ENCODE measurements at places on chromosomes 12 and 14. TPM values are rescaled to one million over a fixed set of nuclear protein-coding genes. Genes with fewer than 3 reads are reported as not detected.
A peak's percentile ranks its signal among the peaks of the same experiment; 100 is the strongest.

Gene SUDS3
- total RNA-seq, result 25.6 TPM

Gene INSM2
- total RNA-seq, result not detected

Gene NUMB
- 116 TPM for total RNA-seq

Gene JAG2
- 139 TPM for total RNA-seq

Gene DNAI7
- not detected for total RNA-seq

Gene GLS2
- not detected for total RNA-seq

Gene SMIM41
- total RNA-seq, result not detected

Gene CCDC175
- total RNA-seq, result not detected

- H3K36me3 ChIP-seq, result no peaks in the 10 kb centered on the region
- H3K27ac ChIP-seq, result no peak overlapping the region
- no peak overlapping the region for H3K4me3 ChIP-seq
- H3K4me1 ChIP-seq, result peaks cover 4% of the 10 kb centered on the region
Measured at GRCh38 chr14:104660597-104660996, 28.8 kb upstream of the INF2 start.

DNA sequence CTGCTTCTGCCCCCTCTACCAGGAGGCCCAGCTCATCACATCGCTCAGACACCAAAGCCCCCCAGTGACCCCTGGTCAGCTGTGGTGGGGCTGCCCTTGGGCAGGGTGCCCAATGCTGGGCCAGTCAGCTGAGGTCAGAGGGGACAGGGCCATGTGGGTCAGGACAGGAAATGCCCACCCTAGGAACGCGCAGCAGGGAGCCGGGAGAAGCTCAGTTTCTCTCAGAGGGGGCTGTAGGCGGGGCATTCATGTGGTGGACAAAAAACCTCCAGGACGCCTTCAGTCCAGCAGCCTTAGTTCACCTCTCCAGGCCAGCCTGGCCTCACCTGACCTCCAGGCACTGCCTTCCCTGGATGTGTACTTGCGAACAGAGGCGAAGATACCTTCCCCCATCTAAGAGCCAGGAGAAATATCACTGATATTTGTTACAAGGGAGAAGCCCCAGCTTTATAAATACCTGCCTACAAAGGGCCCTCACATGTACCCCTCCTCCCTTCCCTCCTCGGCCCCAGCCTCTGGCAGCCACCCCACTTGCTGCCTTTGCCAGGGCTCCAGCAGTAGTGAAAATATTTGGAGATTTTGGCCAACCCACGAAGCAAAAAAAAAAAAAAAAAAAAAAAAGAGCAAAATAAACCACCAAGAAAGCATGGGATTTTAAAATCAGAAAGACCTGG is 41.9 kb upstream of the PLEKHG6 start:
- H3K4me3 ChIP-seq, result no peak overlapping the region
- no peaks in the 10 kb centered on the region for H3K27me3 ChIP-seq
- H3K4me1 ChIP-seq, result peaks cover 3% of the 10 kb centered on the region
- no peaks in the 10 kb centered on the region for H3K36me3 ChIP-seq
- DNase-seq, result no peak

- no peaks in the 10 kb centered on the region for H3K4me1 ChIP-seq
- H3K27ac ChIP-seq, result no peak overlapping the region
- no peak for DNase-seq
- H3K36me3 ChIP-seq, result no peaks in the 10 kb centered on the region
Measured at GRCh38 chr12:20339060-20339459, 29.3 kb upstream of the PDE3A start.

GRCh38 chr12:130344529-130344928 is 6.8 kb downstream of the PIWIL1 start:
- no peak overlapping the region for H3K27ac ChIP-seq
- no peak for DNase-seq
- H3K4me1 ChIP-seq, result no peaks in the 10 kb centered on the region
- H3K4me3 ChIP-seq, result no peak overlapping the region

- H3K27me3 ChIP-seq, result no peaks in the 10 kb centered on the region
- no peaks in the 10 kb centered on the region for H3K36me3 ChIP-seq
- DNase-seq, result no peak
- no peaks in the 10 kb centered on the region for H3K4me1 ChIP-seq
- no peak overlapping the region for H3K27ac ChIP-seq
Measured at GRCh38 chr12:77372494-77372893, 307.1 kb upstream of the E2F7 start.

DNA sequence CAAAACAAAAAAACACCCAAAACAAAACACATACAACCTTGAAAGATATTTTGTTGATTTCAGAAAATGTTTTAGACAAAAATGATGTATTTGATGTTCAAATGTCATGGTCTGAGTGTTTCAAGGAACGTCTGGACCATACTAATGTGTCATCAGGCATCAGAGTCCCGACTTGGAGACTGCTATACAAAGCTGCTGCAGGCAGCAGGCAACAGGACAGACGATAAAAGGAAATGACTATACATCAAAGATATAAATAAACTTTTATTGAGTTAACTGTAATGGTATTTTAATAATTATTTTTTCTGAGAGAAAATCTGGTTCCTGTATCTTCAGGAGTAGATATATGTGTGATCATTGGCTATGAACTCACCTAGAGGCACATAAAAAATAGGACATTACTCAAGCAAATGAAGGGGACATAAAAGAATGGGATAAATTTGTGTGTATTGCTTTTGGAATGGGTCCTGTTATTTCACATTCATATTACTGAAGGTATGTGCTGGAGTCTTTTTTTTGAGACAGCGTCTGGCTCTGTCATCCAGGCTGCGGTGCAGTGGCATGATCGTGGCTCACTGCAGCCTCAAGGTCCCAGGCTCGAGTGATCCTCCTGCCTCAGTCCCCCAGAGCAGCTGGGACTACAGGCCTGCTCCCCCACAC is 87.3 kb upstream of the HECTD1 start:
- DNase-seq, result peak; percentile 72
- H3K27me3 ChIP-seq, result no peaks in the 10 kb centered on the region
- peak overlapping the region; percentile 100 for H3K27ac ChIP-seq
- H3K4me3 ChIP-seq, result no peak overlapping the region
- H3K4me1 ChIP-seq, result peaks cover 52% of the 10 kb centered on the region

DNA sequence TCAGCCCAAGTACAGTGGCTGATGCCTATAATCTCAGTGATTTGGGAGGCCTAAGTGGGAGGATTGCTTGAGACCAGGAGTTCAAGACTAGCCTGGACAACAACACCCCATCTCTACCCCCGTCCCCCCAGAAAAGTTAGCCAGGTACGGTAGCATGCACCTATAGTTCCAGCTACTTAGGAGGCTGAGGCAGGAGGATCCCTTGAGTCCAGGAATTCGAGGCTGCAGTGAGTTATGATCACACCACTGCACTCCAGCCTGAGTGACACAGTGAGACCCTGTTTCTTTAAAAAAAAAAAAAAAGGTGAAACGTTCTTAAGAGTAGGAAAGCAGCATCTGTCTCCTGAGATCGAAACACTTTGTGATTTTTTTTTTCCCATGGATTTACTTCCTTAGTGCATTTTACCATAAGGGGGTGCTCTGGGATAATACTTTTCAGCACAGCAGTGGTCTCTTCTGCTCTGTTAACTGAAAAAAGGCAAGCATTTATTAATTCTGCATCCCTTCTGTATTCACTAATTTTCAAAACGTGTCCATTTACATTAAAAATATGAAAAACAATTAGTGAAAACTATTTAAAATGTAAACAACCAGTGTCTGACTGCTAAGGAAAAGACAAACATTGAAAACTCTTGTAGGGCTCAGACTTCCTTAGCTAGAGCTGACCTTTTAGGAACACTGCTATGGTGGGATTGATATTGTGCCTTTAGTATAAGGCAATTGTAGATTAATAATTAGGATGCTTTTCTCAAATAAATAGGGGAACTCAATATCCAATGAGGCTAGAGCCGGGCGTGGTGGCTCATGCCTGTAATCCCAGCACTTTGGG is 31.2 kb upstream of the USP44 start:
- no peaks in the 10 kb centered on the region for H3K27me3 ChIP-seq
- no peak overlapping the region for H3K27ac ChIP-seq
- no peaks in the 10 kb centered on the region for H3K4me1 ChIP-seq
- no peak overlapping the region for H3K4me3 ChIP-seq

DNA sequence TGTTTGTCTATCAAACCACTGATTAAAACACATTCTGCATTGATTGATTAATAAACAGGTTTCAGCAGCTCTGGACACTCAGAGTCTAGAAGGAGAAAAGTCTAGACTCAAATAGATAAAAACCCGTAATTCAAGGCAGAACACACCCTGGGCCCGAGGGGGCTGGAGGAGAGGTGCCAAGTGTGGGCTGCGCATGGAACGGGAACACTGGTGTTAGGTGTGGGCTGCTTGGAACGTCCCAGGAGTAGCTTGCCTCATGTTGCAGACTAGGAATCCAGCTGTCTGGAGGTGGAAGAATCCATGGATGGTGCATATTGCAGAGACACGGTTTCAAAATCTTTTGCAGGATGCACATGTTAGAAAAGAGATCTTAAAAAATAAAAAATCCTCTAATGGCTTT is 223.0 kb downstream of the APAF1 start:
- no peak for DNase-seq
- no peaks in the 10 kb centered on the region for H3K4me1 ChIP-seq
- H3K4me3 ChIP-seq, result no peak overlapping the region
- H3K36me3 ChIP-seq, result no peaks in the 10 kb centered on the region
- no peak overlapping the region for H3K27ac ChIP-seq
- no peaks in the 10 kb centered on the region for H3K27me3 ChIP-seq
